ENCODE measurements at places on chromosomes 16 and 17. TPM values are rescaled to one million over a fixed set of nuclear protein-coding genes. Genes with fewer than 3 reads are reported as not detected.
A peak's percentile ranks its signal among the peaks of the same experiment; 100 is the strongest.

GRCh38 chr16:27322858-27323780, 9.3 kb downstream of the IL4R start:
- H3K4me3 ChIP-seq, result no peak overlapping the region
- H3K27ac ChIP-seq, result no peak overlapping the region
- no peaks in the 10 kb centered on the region for H3K27me3 ChIP-seq
- DNase-seq, result no peak
- no peaks in the 10 kb centered on the region for H3K36me3 ChIP-seq
- peaks cover 13% of the 10 kb centered on the region for H3K4me1 ChIP-seq

Gene COPZ2
- 0.77 TPM for total RNA-seq

Gene PRMT7
- 56.6 TPM for total RNA-seq

Gene IL21R
- total RNA-seq, result 0.07 TPM

DNA sequence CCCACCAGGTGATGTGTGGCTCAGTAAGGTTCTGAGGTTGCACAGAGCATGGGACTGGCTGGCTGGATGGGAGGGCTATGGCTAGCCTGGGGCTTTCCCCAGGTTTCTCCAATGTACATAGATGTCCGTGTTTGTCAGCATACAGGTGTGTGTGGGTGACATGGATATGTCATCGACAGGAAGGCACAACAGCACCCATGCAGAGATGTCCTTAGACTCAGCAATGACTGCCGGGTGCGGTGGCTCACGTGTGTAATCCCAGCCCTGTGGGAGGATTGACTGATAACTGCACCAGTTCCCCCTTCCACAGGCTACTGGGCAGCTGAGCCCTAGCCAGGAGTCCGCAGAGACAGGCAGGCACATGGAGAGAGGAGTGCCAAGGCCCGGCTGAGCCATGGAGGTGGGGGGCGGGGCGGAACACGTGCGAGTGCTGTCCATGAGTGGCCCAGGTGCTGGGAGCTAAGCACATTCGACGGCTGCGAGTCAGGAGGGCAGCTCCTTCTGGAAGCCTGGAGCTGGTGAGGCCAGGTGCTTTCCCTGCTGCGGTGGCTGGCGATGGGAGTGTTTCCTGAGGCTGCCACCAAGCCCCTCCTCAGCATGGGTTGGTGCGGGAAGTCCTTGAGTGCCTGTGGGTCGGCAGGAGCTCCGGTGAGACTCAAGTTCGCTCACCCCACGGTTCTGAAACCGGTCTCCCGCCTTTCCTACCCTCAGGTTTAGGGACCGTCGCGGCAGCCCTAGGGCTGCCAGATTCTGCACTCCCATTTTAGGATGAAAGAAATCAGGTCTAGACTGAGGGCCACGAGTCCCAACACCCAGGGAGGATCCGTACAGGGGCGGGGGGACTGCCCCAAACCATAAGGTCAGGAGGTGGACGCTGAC, 858 bp upstream of the ASPSCR1 start:
- no peaks in the 10 kb centered on the region for H3K4me1 ChIP-seq
- DNase-seq, result peak; percentile 81
- peaks cover 15% of the 10 kb centered on the region for H3K36me3 ChIP-seq
- no peak overlapping the region for H3K27ac ChIP-seq
- peak overlapping the region; percentile 92 for H3K4me3 ChIP-seq
- H3K27me3 ChIP-seq, result peaks cover 3% of the 10 kb centered on the region
